ENCODE measurements at places on chromosomes 11 and 22.
A peak's percentile ranks its signal among the peaks of the same experiment; 100 is the strongest.

DNA sequence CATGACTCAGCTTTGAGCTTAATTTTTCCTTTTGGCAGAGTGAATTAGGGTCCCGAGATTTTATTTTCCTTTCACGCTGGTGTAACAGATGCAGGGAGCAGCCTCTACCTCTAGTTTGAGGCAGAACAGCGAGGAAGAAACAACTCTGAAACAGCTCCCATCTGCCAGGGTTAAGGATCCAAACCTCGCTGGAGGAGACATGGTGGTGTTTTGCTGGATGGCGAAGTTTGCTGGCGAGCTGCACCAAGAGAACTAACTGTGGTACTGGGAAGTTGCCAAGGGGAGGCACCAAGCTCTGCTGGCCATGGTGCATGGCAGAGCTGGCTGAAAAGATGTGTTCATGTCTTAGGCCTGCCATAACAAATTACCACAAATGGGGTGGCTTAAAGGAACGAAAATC lies 7.6 kb upstream of the ALKBH3 start:
- no peak for DNase-seq

DNA sequence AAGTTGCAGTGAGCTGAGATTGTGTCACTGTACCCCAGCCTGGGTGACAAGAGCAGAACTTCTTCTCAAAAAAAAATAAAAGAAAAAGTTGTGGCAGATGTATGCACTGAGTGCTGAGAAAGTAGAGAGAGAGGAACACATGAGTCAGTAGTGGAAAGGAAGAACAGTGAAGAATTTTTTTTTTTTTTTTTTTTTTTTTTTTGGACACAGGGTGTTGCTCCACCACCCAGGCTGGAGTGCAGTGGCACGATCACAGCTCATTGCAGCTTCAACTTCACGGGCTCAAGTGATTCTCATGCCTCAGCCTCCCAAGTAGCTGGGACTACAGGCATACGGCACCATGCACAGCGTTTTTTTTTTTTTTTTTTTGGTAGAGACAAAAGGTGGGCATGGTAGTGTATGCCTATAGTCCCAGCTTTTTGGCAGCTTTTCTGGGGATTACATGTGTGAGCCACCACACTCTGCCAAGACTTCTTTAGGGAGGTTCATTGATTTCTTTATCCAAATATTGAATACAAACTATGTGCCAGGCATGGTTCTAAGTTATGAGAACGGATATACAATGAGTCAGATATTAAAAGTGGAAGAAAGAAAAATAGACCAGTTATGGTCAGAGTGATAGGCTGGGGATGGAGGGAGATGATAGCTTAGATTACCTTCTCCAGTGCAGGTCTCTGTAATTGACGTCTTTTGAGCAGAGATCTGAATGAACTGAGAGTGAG lies 62.0 kb downstream of the YAP1 start:
- no peak for DNase-seq

- DNase-seq, result no peak
Measured at GRCh38 chr11:10866893-10867331, 9.1 kb upstream of the ZBED5 start.

GRCh38 chr11:1847926-1848639 lies 4.8 kb upstream of the LSP1 start:
- DNase-seq, result no peak

GRCh38 chr11:82980947-82981346 lies 79.4 kb downstream of the DDIAS start:
- DNase-seq, result no peak

DNA sequence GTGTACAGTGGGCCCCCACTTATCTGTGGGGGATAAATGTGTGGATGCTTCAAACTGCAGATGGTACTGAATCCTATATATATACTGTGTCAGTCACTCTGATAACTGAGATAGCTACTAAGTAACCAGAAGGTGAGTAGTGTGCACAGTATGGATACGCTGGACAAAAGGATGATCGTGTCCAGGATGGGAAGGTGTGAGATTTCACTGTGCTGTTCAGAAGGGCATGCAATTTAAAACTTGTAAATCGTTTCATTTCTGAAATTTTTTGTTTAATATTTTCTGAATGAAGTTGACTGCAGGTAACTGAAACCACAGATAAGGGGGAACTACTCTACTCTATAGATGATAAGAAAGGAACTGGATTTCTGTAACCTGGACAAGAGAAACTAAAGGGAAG lies 52.1 kb upstream of the SESN3 start:
- DNase-seq, result no peak

DNA sequence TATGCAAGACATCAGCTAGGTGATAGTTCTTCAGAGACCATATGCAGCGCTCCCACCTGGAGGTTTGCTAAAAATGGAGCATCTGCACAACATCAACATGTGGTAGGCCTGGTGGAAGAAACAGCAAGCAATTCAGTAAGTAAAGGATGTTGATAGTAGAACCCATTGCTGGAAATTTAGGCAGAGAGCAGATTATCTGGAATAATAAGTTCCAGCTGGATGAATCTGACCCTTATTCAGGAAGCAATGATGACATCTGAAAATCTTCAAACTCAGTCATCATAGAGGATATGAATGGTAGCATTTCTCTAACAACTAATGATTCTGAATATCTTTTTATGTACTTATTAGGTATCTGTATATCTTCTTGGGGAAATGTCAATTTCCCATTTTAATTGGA lies 225.2 kb upstream of the ANO3 start:
- DNase-seq, result no peak

DNA sequence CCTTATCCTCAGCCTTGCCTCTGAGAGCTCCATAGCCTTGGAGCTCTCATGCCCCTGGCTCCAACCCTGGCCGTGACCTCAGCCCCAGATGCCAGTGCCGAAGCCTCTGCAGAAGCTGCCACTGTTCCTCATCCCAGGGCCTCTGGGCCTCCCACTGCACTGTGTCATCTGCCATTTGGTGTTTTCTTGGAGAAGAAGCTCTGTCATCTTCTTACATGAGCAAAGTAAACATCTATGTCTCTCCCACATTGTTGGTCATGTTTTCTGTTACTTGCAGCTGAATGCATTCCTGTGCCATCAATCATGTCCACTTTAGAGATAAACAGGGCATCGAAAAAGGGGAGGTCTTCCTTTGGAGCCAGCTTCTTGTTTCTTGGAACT lies 45.0 kb upstream of the FTH1 start:
- no peak for DNase-seq

DNA sequence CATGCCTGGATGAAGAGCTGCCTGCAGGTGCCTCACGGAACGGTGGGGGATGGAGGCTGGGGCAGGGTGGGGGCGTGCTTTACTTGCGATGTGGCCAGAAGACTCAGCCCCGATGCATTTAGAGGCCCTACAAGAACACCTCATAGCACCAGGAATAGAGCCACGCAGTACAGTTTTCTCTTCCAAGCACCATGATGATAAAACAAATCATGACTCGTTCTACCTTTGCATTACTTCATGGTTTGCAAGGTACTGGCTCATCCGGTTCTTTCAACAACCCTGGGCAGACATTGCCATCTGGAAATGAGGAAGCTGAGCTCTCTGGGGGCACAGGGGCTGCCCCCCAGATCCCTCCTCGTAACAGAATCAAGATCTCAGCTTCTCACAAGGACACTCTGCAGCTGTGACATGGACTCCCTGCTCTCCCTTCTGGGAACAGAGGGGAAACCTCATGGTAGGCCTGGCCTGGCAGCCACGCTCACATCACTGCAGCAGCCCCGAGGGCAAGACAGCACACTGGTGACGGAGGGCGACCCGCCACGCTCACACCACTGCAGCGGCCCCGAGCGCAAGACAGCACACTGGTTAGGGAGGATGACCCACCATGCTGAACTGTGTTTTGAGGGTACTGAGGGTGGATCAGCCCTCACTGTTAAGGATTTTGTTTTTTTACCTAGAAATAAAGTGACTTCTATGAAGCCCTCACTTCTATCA lies 46.9 kb downstream of the PHF21B start:
- DNase-seq, result no peak

DNA sequence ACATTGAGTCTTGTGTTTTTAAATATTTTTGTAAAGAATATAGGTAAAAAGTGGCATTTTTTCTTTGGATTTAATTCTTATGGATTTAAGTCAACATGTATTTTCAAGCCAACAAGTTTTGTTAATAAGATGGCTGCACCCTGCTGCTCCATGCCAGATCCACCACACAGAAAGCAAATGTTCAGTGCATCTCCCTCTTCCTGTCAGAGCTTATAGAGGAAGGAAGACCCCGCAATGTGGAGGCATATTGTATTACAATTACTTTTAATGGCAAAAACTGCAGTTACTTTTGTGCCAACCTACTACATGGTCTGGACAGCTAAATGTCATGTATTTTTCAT lies 333 bp upstream of the CD3E start:
- no peak for DNase-seq

DNA sequence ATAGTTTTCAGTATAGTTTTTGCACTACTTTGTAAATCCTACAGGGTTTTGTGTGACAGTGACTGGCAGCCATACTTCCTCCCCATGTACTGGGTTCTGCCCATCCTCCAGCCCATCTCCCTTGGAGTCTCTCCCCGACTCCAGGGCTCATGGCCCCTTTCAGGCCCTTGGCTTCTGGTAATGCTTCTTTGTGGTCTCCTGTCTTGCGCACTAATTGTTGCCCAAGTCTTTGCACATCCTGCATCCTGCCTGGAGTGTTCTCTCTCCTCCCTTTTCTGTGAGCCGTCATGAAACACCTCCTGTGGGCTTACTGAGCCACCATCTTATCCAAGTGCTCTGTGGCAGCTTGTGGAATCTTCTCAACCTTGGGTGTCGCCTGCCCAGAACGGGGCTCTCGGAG lies 11.4 kb upstream of the KCNQ1OT1 start:
- DNase-seq, result no peak

DNA sequence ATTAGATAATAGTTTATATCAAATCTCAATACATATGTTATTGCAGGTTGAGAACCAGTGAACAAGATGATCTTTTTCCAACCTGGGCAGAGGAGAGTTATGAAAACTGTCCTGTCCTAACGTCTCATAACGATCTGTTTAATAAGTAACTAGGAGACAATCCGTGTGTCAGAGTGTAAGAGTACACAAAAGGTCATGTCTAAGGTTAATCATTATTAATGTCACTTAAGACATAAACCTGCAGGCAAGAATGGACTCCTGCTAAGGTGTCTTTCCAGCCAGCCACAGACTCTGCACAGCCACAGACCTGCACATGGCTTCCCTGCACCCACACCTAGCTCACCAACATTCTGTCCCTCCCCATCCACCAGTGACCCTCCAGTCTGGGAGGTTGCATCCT lies 10.1 kb downstream of the SLC5A4 start:
- DNase-seq, result no peak

DNA sequence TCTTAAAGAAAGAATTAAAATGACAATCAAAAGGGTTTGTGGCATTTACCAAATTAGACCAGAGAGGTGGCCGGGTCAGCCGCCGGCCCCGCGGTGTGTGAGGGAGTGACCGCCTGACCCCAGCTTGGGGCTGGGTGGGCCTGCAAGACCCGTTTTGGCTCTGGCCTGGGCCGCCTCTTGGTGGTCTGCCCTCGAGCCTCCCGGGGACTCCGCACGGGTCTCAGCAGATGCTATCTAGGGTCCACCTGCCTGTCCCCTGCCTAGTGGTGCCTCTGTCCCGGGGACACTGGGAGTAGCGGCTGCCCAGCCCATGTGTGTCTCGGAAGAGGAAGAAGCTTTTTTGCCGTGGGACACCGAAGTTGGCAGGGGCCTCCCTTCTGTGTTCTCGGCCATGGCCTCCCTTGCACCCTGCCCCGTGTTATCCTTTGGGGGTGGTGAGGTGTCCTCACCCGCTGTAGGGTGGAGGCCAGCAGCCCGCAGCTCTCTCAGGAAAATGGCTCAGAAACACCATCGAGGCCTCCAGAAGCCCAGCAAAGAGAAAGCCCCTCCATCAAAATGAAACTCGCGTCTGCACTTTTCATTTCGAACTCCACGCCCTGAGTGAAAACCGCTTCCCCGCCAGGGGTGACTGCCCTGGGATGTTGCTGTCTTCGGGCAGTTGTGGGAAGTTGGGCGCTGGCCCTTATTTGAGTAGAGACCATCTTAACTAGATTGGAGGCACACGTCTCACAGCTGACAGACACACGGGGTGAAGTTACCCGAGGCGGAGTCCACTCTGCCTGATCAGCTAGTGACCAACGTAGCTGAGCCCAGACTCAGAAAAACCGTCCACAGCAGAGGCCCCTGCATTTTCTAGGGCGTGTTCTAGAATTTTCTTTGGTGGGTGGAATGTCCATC lies 8.0 kb downstream of the CCND1 start:
- no peak for DNase-seq

DNA sequence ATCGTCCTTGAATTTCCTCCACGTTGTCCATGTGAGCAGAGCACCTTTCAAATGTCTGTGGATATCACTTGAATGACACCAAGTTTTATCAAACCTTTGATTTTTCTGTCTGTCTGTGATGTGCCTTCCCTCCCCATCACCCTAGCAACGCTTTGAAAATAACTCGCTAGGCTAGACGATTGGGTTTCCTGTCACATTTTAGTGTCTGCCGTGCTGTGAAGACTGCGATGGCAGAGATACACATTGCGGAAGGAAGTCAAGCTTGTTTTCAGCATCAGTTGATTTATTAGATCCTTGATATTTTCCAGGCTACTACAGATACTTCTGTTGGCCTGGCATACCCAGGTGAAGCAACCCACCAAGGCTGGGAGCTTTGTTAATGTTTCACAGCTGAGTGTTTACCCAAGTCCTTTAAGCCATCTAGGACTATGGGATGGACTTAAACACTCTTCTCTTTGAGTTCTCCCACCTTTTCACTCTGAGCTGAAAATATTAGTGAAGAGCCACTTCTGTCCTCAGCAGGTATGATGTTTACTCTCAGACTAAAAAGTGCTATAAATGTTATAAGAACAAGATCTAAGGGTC lies 93.6 kb upstream of the CD44 start:
- peak; percentile 42 for DNase-seq

- DNase-seq, result no peak
Measured at GRCh38 chr11:65310736-65311135, 3.9 kb upstream of the CDC42EP2 start.

- DNase-seq, result no peak
Measured at GRCh38 chr22:25758316-25758715, 16.3 kb downstream of the MYO18B start.

- no peak for DNase-seq
Measured at GRCh38 chr11:92890846-92891245, 78.6 kb upstream of the MTNR1B start.

DNA sequence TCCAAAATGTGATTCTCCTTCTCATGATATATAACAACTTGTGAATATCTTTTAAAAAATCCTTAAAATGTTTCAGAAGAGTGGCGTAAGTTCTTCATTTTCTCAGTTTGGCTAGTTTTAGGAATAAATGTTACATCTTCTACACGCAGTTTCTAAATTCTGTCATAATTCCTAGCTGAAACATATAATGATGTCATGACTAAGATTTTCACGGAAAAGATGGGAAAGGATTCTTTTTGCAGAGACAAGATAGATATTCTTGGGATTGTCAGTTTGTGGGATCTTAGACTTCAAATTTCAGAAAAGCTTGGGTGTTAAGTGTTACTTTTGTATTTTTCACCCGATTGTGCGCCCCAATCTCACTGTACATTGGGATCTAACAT lies 1.7 kb downstream of the EED start:
- no peak for DNase-seq
